ENCODE measurements at places on chromosomes 13 and 19.

- no peak for DNase-seq
These were observed 124.9 kb upstream of the CSNK1A1L start for GRCh38 chr13:37230346-37230745.

- DNase-seq = no peak
These were observed 1019.4 kb upstream of the SLC10A2 start for GRCh38 chr13:104085611-104086010.

DNA sequence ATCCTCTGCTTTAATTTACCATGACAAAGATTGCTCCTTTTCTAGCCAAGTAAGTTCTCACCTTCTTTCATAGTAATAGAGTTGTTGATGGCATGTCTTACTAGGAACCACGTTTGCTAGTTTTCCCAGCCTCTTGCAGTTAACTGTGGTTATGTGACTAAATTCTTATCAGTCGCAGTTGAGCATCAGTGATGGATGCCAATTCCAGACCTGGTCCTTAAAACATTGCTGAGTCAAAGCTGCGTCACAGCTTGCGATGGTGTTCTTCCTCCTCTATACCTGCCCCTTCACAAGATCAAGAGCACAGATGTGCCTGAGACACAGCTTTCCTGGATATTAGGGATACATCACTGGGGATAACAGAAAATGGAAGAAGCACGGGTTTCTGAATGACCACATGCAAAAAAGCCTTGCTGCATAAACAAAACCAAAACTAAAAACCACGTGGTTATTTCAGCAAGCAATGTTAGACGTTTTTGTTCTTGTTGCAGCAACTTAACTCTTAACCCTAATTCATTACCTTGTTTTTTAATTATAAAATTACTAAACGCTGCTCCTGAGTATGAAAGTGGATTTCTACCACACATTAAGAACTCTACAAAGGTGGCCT lies 97.6 kb upstream of the DACH1 start:
- DNase-seq = no peak

DNA sequence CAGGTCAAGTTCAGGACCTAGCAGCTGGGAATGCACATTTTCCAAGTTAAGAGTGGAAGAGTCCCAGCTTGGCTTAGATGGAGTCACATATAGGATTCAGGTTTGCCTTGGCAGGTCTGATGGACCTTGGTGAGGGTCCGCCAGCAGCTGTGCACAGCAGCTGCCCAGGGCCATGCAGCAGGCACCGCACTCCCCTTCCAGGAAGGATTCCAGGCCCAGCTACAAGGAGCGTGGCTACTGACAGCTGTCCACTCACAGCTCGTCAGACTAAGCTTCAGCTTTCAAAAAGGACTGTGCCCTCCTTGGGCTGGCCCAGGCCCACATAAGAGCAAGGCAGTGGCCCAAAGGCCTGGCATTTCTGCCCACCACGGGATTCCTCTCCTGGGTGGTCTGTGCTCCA lies 68.4 kb downstream of the ALOX5AP start:
- no peak for DNase-seq

GRCh38 chr13:112722433-112723263 lies 32.8 kb downstream of the ATP11A start:
- no peak for DNase-seq

GRCh38 chr19:13149628-13150186 lies 468 bp downstream of the STX10 start:
- no peak for DNase-seq

Measured in stimulated activated CD8-positive, alpha-beta memory T cell treated with anti-CD3 and anti-CD28 coated beads, Interleukin-15, amount 100 ng/mL, for 4 hours (primary cell).